Urinary bladder (tissue), 4 donors: ENCODE measurements at places on chromosomes 2 and 18. TPM values are rescaled to one million over a fixed set of nuclear protein-coding genes. Genes with fewer than 3 reads are reported as not detected.

SERPINB4 gene
- polyA plus RNA-seq, result not detected

TGFA gene
- 2.1 TPM for polyA plus RNA-seq

GDF7 gene
- 0.79 TPM for polyA plus RNA-seq

CFAP221 gene
- polyA plus RNA-seq, result 0.09 TPM

C2orf92 gene
- polyA plus RNA-seq, result 1.7 TPM

TDRD15 gene
- polyA plus RNA-seq, result not detected

RSAD2 gene
- 2.8 TPM for polyA plus RNA-seq

MPHOSPH10 gene
- 21.3 TPM for polyA plus RNA-seq

FAM228A gene
- polyA plus RNA-seq, result 0.70 TPM

KLHL41 gene
- polyA plus RNA-seq, result 4.8 TPM

INPP1 gene
- 22.3 TPM for polyA plus RNA-seq

PDIA6 gene
- 139 TPM for polyA plus RNA-seq

C2orf66 gene
- 0.10 TPM for polyA plus RNA-seq

SERPINB12 gene
- not detected for polyA plus RNA-seq

UGP2 gene
- 134 TPM for polyA plus RNA-seq

DPP10 gene
- 0.32 TPM for polyA plus RNA-seq

IL1R2 gene
- polyA plus RNA-seq, result 31.2 TPM

SERPINB11 gene
- not detected for polyA plus RNA-seq

PIEZO2 gene
- polyA plus RNA-seq, result 5.9 TPM

TMEM131 gene
- polyA plus RNA-seq, result 18.2 TPM

MDH1B gene
- polyA plus RNA-seq, result 0.39 TPM

SLC30A3 gene
- polyA plus RNA-seq, result 0.04 TPM

DNAH6 gene
- 0.58 TPM for polyA plus RNA-seq

ERICH2 gene
- polyA plus RNA-seq, result 0.77 TPM

DSG2 gene
- 10.1 TPM for polyA plus RNA-seq

CHRND gene
- polyA plus RNA-seq, result not detected

TMEM17 gene
- polyA plus RNA-seq, result 1.6 TPM

CTLA4 gene
- 0.25 TPM for polyA plus RNA-seq

SNORC gene
- polyA plus RNA-seq, result 0.98 TPM

PLCL1 gene
- 6.0 TPM for polyA plus RNA-seq
